Fibroblast of skin of scalp (primary cell): ENCODE measurements at places on chromosomes 2 and 18.

GRCh38 chr18:69968039-69968438, 20.4 kb upstream of the CD226 start:
- DNase-seq: no peak

DNA sequence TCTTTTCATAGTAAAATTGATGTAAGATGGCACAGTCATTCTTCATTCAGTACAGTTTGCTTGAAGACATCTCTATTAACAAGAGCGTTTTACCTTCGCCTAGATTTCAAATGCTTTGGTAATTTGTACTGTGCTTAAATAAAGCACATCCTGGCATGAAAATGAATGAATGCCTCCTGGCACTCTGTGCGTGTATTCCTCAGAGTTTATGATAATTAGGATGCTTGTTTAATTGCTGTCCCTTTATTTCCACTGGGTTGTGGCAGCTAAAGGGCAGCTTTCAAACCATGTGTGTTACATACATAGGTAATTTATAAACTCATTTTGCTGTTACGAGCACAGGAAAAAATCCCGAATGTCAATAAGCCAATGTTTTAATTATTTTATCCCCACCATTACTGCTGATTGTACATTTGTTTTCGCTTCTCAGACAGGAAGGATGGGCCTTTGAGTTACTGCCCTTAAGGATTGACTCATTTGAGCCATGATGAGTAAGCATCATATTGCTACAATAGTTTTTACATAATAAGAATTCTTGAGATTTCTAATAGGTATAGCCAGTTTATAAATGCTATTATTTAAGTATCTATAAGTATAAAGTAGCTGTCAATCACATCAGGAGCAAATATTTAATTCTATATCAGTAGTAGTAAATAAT, 516.5 kb downstream of the XIRP2 start:
- DNase-seq: peak; percentile 28

- no peak for DNase-seq
These were observed 116.9 kb downstream of the SMAD7 start for GRCh38 chr18:48833701-48834412.

GRCh38 chr2:215504547-215504946, 68.7 kb upstream of the FN1 start:
- DNase-seq: no peak

DNA sequence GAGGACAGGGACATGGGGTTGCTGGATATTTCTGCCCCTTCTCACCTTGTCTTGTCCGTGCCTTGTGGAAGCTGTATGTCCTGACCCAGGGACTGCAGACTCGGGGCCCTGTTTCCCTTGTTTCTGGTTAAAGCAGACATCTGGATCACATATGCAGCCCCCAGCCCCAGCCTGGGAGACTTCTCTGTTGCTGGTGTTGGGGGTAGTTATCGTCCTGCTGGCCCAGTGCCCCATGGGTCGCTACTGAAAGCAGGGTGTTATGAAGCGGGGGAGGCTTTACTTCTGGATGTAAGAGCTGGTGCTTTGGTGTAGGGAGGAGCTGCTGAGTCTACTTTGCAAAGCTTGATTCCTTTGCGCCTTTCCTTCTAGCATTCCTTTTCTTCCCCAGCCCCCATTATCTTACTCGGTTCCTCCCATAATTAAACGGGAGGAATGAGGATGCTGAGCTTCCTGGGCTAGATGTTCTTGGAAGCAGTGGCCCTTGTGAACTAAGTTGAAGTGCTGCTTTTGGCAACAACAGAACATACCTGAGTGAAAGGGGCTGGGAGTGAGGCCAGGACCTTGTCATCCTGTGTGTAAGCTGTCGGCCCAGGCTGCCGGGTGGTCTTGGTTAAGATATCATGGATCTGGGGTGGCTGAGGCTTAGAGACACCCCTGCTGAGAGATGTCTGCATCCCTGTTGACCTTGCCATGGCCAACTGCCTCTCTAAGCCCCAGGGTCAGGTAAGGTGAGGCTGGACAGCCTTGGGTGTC, 3.4 kb downstream of the TET3 start:
- no peak for DNase-seq

GRCh38 chr2:105821428-105822125, 76.9 kb downstream of the NCK2 start:
- DNase-seq: no peak

DNA sequence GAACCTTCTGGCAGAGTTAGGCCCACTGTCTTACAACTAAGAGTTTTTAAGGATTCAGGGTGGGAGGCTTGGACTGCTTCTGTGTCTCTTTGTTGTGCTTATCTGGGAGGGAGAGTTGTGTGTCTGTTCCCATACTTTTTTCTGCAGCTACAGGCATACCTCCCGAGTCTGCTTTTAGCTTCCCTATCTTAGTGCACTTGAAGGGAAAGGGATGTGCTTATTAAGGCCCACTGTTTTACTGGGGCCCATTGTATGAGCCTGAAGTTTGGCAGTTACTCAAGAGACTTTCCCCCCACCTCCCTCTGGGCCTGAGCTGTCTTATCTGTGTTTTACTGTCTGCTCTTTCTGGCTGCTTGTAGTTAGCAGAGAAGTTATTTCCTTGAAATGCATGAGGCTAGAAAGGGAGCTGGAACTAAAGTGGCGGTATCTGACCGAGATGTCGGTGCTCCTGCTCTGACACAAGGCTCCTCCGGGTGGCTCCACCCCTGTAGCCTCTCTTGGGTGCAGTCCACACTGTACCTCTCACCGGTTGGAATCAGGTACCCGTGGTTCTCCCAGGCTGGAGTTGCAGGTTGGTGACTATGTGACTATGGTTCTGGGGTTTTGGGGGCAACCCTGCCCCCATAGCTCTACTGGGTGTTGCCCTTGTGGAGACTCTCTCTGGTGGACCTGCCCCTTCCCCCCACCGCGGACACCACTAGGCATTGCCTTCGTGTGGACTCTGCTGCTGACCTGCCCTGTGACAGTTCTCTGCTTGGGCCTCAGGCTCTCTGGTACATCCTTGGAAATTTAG, 12.9 kb downstream of the UBR3 start:
- no peak for DNase-seq

DNA sequence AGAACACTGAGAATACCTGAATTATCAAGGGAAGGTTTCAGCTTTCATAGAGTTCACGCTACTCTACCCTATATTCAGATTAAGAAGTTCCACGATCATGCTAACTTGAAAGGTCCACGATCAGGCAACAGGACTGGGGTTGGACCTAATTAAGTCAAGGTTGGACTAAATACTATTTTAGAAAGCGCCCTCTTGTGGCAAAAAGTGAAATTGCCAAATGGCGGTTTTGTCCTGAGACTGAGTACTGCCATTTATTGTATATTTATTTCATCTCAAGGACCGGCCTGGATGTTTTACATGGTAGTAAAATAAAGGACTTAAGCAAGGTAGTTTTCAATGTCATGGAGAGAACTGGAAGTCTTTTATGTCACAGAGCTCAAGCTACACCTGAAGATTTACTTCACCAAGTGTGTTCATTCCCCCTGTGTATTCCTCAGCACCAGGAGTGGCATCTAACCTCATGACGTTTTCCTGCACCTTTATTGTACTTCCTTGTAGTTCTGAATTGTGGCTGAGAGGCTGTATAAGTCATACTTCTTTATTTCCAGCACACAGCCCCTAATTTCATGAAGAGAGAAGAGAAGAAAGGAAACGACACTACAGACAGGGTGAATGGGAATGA, 56.8 kb downstream of the SRD5A2 start:
- DNase-seq: peak; percentile 59

GRCh38 chr2:206783718-206784117, 18.3 kb downstream of the FASTKD2 start:
- DNase-seq: no peak

DNA sequence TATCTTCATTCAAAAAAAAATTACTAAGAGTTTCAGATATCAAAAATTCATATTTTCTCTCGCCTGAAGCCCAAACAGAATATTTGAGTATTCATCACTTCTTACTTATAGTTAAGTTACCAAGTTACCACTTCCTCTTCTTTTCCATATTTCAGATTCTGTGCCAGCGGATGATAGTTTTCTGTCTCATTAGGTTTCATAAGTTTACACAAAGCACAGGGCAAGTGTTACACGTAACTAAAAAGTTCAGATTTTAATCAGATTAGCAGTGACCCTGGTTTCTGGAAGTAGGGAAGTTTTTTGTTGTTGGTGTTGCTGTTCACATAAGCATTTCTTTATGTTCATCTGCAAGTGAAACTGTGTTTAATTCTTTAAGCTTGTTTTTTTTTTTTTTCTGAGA, 10.2 kb downstream of the AFTPH start:
- DNase-seq: no peak

GRCh38 chr2:76544901-76545300, 834.2 kb upstream of the GCFC2 start:
- no peak for DNase-seq

DNA sequence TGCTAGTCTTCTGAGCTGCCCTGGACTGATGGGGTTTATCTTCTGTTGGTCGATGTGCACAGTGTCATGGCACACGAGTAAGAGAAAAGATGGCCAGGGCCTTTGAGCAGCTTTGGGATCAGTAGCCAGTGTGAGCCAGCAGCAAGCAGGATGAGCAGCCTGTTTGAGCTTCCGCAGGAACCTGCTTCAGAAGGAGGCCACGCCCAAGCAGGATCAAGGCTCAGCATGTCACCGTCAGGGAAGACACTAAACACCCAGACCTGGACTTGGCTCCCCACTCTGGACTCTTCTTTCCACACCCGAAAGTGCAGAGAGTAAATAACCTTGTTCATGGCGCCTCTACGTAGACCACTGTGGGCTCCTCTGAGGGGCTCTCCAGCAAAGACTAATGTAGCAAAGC, 25.2 kb upstream of the ASB1 start:
- DNase-seq: no peak

- DNase-seq: no peak
These were observed 143.4 kb downstream of the TMEM17 start for GRCh38 chr2:62362561-62362960.

DNA sequence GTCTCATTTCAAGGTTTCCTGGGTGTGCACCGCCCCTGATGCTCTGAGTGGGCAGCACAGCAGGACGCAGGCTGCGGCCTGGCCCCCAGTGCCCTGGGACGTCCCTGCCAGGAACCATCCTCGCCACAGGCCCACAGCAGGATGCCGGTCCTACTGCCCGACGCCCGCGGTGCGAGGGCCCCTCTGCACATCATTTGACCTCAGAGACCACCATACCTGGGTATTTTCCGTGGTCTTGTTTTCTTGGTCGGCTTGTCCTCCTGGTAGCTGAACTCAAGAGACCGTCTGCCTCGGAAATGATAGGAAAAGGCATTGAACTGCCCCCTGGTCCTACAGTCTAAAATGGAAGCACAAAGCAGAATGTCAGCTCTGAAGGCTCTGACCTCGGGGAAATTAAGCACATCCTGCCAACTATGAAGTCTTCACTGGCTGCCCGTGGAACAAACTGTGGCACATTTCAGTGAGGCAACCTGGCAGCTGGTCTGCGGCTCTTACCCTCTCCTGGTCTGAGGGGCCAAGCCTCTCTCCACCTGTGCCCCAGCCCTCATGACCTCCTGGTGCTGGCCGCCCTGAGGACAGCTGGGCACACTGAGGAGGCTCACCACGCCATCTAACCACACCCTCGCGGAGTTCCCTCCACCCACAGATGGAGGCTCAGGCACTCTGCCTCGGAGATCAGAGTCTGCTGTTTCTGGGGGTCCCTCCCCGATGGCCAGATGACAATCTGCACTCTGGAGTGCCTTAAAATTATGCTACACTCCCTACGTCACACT, 105.0 kb downstream of the PXDN start:
- DNase-seq: no peak

- no peak for DNase-seq
These were observed 34.8 kb downstream of the TOGARAM2 start for GRCh38 chr2:29015701-29016470.

DNA sequence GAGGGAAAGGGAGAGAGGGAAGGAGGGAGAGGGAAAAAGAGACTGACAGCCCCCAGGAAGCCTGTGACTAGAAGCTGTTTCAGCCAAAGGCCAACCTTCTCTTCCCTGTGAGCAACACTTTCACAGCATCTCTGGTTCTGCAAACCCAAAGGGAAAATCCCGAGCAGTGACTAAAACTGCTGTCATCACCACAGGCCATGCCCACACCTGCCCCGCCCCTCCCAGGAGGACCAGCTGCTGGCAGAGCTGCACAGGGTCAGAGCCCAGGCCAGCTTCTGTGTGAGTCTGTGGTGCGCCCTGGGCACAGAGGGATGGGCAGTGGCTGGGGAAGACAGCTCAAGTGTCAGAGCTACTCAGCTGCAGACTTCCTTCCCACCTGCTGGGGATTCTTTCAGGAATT, 64.9 kb upstream of the OTOS start:
- peak; percentile 24 for DNase-seq

GRCh38 chr2:96353032-96353561, 17.5 kb downstream of the NCAPH start:
- peak; percentile 49 for DNase-seq

DNA sequence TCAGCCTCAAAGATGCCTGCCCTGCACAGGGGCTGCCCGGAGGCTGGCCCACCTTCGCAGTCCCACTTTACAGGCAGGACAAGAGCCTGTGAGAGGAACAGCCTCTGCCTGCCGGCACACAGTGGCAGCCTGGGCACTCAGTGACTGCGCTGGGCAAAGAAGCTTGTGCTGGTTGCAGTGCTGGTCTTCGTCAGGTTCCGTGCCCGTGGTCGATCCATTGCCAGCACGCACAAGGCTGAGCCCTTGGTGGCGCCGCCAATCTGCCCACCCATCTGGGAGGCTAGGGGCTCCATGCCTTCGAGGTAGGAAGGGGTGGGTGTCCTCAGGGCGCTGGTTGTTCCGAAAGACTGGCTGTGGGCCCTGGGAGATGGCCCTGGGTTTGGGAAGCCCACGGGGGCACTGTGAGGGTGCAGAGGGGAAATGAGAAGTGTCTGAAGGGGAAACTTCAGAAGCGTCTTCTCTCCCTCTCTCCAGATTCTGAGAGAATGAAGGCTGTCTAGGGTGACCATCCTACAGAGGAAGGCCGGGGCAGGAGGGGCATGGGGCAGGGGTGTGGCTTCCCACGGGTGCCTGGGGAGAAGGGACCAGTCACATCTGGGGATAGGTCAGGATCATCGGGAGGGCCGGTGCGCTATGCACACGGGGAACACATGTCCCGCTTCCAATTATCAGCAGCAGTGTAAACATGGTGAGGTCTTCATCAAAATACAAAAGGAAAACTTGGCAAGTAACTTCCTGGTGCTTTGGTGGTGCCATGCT, 49.1 kb upstream of the HS6ST1 start:
- DNase-seq: no peak

- DNase-seq: no peak
These were observed 39.4 kb downstream of the LYPD6B start for GRCh38 chr2:149077861-149078260.
